ENCODE measurements at places on chromosomes 4 and X. TPM values are rescaled to one million over a fixed set of nuclear protein-coding genes. Genes with fewer than 3 reads are reported as not detected.

The VCX2 gene
- not detected for total RNA-seq

GRCh38 chrX:86237482-86237881, 89.2 kb downstream of the DACH2 start:
- no peak for DNase-seq

DNA sequence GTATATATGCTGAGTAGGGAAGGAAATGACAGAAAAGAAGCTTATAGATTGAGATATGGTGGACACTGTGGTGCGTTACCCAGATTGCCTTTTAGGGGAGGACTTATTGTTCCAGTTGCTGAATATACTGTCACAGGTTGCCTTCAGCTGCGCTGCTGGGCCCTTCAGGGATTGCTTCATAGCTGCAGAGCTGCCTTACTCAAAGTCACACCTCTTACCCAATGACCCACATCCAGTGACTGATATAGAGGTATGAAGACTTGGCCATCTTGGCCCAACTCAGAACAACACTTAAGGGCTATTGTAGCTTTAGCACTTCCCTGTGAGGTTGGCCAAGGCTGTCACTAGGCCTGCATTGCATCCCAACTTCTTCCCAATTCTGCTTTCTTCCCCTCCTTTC, 63.4 kb upstream of the TMEM164 start:
- no peak for DNase-seq

- no peak for DNase-seq
Measured at GRCh38 chr4:179719766-179720450, 2277.7 kb upstream of the AGA start.

DNA sequence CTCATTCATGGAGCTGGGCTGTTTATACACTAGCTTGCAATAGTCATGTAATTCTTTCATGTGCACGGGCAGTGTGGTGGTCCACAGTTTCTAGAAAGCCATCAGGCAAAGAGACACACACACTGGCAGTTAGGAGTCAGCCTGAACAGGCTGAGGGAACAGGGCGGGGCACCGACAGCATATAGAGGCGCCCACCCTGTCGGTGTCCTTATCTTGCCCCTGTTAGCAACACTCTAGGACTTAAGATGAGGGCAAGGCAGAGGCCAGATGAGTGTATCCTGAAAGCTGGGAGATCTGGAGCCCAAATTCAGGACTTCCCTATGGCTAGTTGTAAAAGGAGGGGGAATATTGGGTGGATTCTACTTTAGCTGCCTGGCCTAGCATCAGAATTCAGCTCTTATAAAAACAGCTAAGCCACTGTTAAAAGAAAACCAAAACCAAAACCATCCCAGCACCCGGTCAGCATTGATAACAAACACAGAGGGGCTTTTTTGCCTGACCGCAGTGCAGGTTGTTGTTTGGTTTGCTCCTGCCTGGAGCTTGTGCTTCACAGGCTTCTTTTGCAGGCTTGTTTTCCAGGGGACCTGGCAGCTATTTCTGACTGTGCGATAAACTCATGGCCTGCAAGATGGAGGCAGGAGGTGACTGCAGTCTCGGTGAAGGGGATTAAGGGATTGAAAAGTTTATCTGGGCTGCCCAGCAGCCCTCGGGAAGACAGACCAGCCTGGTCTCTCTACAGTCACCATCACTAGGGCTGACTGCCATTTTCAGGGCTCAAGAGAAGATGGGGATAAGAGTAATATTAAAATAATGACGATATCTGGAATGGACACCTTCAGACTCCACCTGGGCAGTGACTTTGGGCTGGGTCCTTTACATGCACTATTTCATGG, 638.9 kb downstream of the MID1IP1 start:
- DNase-seq: no peak

GRCh38 chr4:114264877-114265291, 285.4 kb upstream of the ARSJ start:
- DNase-seq: no peak

DNA sequence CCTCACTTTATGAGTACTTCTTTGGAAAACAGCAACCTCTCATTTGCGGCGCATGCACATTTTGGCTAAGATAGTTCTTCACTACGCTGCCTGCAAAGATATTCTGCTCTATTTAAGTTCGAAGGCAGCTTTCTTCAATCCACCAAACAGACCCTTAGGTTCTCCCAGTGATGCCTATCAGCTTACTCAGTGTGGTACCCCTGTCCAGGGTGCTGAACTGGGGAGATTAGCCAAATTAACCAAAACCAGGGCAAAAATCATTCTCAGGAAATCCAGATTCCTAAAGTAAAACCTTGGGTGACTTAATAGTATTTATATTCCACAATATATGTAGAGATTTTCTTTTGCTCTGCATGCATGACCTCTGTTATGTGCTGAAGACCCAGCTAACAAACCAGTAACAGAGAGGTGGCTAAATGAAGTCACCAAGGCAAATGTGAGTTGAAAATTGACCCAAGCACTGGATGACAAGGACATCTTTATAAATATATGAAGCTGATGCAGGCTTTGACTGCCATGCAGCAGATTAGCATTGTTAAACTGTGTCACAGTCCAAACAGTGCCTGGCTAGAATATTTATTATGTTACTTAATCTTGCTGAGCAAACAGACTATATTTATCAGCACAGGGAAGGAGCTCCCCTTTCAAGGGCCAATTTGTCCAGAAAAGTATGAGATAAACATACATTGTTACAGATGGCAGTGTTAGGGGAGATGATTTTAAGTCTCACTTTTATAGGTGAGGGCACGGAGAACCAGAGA, 418.2 kb downstream of the STIM2 start:
- DNase-seq: no peak

- no peak for DNase-seq
Measured at GRCh38 chr4:79241846-79242245, 84.0 kb downstream of the NAA11 start.

The PCDH7 gene
- total RNA-seq: 18.7 TPM

DNA sequence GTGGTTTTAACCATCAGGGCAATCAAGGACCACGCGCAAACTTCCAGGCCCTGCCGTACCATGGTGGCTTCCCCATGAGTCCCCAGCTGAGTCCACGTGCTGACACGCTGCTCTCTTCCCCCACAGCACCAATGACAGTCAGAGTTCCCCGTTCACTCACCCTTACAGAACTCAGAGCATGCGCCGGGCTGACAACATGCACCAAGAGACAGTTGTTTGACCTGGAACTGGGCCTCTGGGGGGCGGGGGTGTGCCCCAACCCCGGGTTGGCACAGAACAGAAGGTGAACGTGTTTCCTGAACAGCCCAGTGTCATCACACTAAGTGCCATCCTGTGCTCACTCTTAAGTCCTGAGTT, 29.4 kb downstream of the IRF2 start:
- no peak for DNase-seq

The POF1B gene
- 1.2 TPM for total RNA-seq

DNA sequence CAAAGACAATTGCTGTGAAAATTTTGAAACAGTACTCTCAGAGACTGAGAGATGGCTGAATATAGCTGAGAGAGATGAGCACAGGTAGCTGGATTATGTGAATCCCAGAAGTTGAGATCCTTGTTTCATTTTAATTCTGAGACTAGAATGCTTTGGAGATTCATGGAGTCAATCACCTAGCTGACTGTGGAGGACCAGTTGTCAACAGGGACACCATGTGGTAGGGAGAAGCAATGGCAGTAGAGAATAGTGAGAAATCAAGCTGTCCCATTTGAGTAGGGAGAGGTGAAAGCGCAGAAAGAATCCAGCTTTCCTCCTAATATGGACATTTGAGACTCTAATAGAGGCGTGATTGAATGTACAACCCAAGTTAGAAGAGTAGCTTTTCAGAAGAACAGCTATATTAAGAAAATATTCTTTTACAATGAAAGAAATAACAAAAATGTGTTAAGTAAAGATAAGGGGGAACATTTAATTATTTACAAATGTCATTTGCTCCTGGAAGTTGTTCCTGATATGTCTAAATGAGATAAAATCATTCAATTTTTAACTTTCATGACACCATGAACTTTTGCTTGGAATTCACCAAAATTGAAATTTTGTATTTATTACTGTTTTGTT, 30.3 kb upstream of the GLRB start:
- DNase-seq: no peak

The DCAF8L2 gene
- total RNA-seq: not detected

GRCh38 chrX:85114776-85115175, 111.1 kb downstream of the APOOL start:
- DNase-seq: no peak

DNA sequence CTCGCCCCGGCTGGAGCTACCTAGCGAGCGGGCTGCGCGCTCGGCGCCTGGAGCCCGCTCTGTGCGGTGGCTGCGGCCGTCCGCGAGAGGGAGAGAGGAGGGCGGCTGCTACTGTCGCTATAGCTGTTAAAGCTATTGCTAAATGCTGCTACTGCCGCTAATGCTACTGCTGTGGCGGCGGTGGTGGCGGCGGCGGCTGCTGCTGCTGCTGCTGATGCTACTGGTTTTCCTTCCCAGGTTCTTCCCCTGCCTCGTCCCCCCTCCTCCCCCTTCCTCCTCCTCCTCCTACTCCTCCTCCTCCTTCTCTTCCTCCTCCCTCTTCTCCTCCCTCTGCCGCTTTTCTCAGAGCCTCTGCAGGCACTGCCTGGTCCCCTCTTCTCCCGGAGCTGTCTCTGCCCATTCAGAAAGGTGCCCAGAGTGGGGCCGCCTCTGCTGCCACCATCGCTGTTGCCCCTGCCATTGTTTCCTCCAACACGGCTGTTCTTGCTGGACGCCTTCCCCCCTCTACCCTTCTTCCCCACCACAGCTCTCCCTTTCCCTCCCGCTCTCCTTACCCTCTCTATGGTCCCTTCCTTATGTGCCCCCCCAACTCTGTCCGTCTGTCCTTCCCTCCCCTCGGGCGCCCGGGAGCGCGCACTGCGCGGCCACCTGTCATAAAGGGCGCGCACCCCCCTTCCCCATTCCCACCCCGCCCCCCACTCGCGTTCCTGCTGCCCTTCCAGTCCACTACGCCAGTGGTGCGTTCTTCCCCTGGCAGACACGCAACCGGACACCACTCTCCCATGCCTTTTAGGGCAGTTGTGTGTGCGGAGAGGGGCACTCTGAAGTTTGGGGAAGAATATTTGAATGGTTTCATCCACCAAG, at the start of gene NEXMIF:
Gene NEXMIF (minus strand): TSS at position 228 of the 864 bp plus-strand sequence.
- peak; percentile 41 for DNase-seq

The FGF13 gene
- 0.43 TPM for total RNA-seq

Measured in Right ventricle myocardium superior (tissue), 1 donor.